Mononuclear cell (primary cell): ENCODE measurements at places on chromosomes 11 and 22. TPM values are rescaled to one million over a fixed set of nuclear protein-coding genes. Genes with fewer than 3 reads are reported as not detected.

Gene SGSM1
- total RNA-seq = 0.73 TPM

Gene GSTT2B
- total RNA-seq = not detected

Gene RELT
- 64.0 TPM for total RNA-seq

Gene CCDC87
- 0.21 TPM for total RNA-seq

Gene KCTD14
- total RNA-seq = not detected

Gene CHEK2
- 5.1 TPM for total RNA-seq
